ENCODE measurements at places on chromosomes 7 and 10.

DNA sequence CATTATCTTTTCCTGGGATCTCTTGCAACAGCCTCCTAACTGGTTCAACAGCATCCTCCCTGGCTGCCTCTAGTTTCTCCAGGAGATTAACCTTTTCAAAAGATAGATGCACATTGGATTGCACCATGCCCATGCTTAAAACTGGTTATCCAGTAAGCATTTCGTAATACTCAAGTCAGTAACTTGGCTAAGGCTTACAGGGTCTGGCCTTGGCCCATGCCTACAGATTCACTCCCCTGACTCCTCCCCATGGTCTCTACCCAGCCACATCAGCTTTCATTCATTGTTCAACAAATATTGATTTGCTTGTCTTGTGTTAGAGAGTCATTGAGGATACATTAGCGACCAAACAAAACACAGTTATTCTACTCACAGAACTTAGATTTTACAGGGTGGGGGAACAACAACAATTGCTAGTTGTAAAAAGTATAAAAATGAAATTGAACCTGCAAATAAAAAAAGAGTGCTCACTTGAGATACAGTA lies 1.8 kb upstream of the KIF20B start:
- DNase-seq: no peak

DNA sequence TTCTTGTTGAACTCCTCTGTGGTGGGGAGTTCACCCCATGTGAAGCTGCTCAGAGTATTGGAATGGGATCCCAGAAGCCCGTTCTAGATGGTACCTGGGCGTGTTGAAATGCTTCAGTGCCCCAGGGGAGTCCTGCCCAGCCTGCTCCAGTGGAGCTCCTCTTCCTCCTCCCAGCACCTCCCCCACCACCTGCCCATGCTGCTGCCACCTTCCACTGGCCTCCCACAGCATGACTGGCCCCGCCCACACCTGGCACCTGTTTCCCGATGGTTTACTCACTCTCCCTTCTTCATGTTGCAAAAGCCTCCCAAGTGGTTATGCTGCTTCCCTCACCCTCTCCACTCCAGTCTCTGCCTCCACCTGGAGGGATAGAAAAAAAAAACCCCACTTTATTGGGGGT lies 32.2 kb upstream of the PCBD1 start:
- DNase-seq: no peak

DNA sequence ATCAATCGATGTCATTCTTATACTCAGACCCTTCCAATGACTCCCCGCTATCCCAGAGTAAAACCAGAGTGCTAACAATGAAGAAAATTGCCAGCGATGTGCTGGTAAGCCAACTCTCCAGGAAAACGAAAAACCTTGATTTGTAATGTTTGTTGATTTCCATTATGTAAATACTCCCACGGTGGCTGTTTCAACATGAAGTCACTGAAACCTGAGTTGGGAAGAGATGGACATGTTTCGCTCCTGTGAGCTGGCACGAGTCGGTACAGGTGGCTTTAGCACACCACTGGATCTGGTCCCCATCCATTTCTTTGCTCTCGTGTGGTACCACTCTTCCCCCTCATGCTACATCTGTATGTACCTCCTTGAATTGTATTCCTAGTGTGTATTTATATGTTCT lies 52.9 kb downstream of the AP3M1 start:
- no peak for DNase-seq

DNA sequence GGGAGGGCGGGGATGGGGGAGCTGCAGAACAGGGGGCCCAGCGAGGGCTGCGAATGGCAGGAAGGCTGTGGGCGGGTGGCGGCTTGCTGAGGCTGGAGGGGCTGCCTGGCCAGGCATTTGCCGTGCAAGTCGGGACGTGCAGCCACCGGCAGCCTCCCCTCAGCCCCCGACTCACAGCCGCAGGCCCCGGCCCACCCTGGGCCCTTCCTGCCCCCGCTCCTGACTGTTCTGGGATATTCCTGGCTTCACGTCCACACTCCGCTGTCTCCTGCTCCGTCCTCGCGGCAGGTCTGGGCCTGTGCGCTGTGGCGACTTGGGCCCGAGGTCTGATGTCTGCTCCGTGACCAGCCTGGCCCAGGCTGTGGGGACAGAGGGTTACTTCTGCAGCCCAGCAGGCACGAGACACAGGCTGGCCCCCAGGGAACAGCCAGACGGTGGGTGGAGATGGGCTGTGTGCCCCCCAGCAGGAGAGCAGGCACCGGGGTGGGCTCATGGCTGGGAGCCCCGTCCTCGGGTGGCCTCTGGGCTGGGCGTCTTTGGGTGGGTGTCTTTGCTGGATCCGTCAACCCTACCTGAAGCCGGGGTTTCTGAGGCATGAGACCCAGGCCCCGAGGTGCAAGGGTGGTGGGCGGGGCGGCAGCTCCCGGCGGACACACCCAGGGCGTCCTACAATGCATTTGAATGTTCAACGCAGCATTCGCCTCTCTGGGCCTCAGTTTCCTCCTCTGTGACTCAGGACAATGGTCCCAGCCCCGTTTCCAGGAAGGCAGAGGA lies 86.5 kb downstream of the FOXL3 start:
- DNase-seq: no peak

DNA sequence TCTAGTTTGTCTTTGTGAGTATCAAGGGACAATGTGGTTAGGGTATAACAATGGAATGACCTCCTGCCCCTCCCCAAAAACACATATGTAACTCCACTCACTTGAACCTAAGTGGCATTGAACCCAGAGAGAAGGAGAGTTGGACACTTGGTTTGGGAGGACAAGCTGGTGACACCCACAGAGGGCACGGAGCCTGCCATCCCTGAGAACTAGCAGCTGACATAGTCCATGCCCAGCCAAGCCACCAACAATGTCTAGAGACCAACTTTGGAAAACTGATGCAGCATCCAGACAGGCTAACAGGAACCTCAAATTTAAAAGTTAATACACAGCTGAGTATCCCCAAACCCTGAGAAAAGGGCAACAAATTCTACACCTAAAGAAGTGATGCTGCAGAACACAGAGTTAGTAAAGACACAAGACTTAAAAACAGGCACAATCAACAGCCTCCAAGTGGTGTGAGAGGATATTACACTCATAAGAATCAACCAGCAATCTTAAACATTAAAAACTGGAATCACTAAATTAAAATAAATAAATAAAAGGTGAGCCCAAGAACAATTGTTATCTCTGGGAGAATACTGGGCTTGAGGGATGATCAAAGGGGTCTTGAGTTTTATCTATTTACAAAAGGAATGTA lies 27.2 kb downstream of the NUDCD3 start:
- no peak for DNase-seq

DNA sequence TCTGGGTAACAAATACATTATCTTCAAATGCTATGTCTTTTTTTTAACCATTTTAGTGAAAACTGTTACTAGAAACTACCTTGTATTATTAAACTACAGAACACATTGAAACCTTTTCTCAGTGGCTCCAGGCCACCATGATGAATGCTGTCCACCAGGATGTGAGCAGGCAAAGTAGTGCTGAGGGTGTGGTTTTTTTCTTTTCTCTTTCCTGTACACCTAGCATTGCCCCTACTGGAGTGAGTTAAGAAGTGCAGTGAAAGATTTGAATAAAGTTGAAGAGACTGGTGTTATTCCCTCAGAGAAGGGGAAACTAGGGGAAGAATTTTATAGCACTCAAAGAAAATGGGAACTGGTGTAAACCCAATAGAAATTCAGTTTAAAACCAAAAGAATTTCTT lies 120.0 kb upstream of the SAMD8 start:
- no peak for DNase-seq

DNA sequence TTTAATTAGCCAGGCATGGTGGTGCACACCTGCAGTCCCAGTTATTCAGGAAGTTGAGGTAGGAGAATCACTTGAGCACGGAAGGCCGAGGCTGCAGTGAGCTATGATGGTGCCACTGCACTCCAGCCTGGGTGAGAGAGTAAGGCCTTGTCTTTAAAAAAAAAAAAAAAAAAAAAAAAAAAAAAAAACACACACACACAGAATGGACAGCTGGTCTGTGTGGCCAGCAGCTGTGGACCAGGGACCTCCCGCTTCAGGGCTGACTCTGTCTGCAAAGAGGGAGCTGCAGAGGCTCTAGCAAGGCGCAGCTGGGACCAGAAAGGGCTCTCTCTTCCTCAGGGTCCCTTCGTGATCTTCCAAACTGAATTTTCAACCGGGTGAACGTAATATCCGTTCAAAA lies 53.6 kb upstream of the DNAAF5 start:
- DNase-seq: no peak
